Posterior vena cava (tissue), 2 donors: ENCODE measurements at places on chromosomes 6 and 20. TPM values are rescaled to one million over a fixed set of nuclear protein-coding genes. Genes with fewer than 3 reads are reported as not detected.

GRCh38 chr20:46631212-46631869 is 19.9 kb downstream of the SLC13A3 start:
- DNase-seq: no peak

Gene SLC26A8
- total RNA-seq: 0.42 TPM

GRCh38 chr20:9298906-9299305 is 215.5 kb upstream of the LAMP5 start:
- no peak for DNase-seq

Gene COL9A1
- total RNA-seq: not detected

- DNase-seq: peak; percentile 77
Measured at GRCh38 chr20:25081065-25081729, 744 bp downstream of the VSX1 start.
